ENCODE measurements at places on chromosomes 2 and 18. TPM values are rescaled to one million over a fixed set of nuclear protein-coding genes. Genes with fewer than 3 reads are reported as not detected.

Gene KLHL30
- total RNA-seq, result not detected

Gene POTEC
- not detected for total RNA-seq

Gene NUP35
- 9.0 TPM for total RNA-seq

Gene LGALSL
- 3.1 TPM for total RNA-seq

Gene HOXD9
- total RNA-seq, result not detected

Gene DSG2
- 203 TPM for total RNA-seq

Gene NEURL3
- total RNA-seq, result not detected

Gene CCDC121
- 2.0 TPM for total RNA-seq

Gene TMEM200C
- 0.11 TPM for total RNA-seq

Gene ABCG5
- not detected for total RNA-seq

Gene C2orf80
- total RNA-seq, result not detected

Gene OSGEPL1
- total RNA-seq, result 5.5 TPM

Gene GPR35
- 0.39 TPM for total RNA-seq

Gene MAL
- 0.76 TPM for total RNA-seq

Gene CD8A
- total RNA-seq, result not detected

Gene GLB1L
- 33.0 TPM for total RNA-seq

Gene RGPD5
- total RNA-seq, result 13.7 TPM

Gene SERPINB4
- not detected for total RNA-seq

Gene ASAP2
- total RNA-seq, result 195 TPM

Gene CLEC4F
- total RNA-seq, result not detected

Gene TEKT4
- total RNA-seq, result not detected

Gene ATL2
- total RNA-seq, result 29.7 TPM

Gene ANKZF1
- total RNA-seq, result 34.9 TPM

Gene ORC4
- 13.0 TPM for total RNA-seq

Gene CD8B2
- total RNA-seq, result 0.11 TPM

Gene MPP4
- not detected for total RNA-seq

Gene CNDP1
- not detected for total RNA-seq

Gene ERMN
- not detected for total RNA-seq

Gene SERPINB8
- 3.8 TPM for total RNA-seq

Gene APCDD1
- 2.0 TPM for total RNA-seq

Gene MOGAT1
- total RNA-seq, result not detected

Gene CHRNG
- total RNA-seq, result not detected

Gene CRIM1
- 276 TPM for total RNA-seq

Gene EFHD1
- 3.8 TPM for total RNA-seq

Gene HNMT
- 7.6 TPM for total RNA-seq

Gene GAL3ST2
- 0.79 TPM for total RNA-seq

Gene LBX2
- total RNA-seq, result 1.8 TPM

Gene ALK
- under 0.01 TPM for total RNA-seq

Gene SCYGR4
- total RNA-seq, result not detected

Gene ANKRD30BL
- not detected for total RNA-seq

Gene MAP3K20
- total RNA-seq, result 15.1 TPM

Gene LRATD1
- total RNA-seq, result 6.5 TPM

Gene KLHL41
- 1.2 TPM for total RNA-seq

Gene TUBA3E
- total RNA-seq, result 0.22 TPM

Gene MBD1
- total RNA-seq, result 67.5 TPM

Gene ZFP36L2
- total RNA-seq, result 32.5 TPM

Gene ZNF638
- total RNA-seq, result 112 TPM

Gene SRD5A2
- not detected for total RNA-seq

Gene INHA
- total RNA-seq, result 4.7 TPM

Data from placental epithelial cell (primary cell).